ENCODE measurements at places on chromosomes 12 and 14.

- DNase-seq: no peak
These were observed 10.0 kb upstream of the CDC42BPB start for GRCh38 chr14:103067231-103067954.

- no peak for DNase-seq
These were observed 191.7 kb downstream of the DAD1 start for GRCh38 chr14:22397221-22397737.

- DNase-seq: no peak
These were observed 55.6 kb upstream of the MYBPC1 start for GRCh38 chr12:101539148-101539547.

DNA sequence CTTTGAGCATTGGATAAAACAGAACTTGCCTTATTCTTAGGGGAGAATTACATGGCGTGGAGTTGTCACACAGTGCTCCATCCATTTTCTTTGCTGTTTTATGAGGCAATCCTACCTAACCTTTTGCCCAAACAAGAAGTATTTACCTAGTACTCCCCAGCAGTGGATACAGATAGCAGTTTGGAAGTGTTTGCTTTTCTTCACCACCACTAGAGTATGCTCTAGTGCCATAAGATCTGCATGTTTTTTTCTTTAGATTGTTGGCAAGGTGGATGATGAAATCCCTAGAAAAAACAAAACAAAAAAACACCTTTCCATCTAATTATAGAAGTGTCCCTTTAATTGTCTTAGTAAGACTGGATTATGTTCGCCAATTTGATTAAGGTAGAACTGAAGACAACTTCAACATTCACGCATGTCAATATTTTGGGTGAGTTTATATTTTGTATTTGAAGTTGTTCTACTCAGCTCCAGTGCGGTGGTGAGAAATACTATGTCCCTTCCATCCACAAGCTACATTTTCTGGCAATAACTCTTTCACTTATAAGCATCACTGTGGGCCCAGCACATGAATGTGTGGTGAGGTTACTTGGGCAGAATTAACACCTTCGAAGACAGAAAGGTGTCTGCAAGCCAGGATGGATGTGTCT lies 23.6 kb upstream of the TMEM260 start:
- DNase-seq: no peak

DNA sequence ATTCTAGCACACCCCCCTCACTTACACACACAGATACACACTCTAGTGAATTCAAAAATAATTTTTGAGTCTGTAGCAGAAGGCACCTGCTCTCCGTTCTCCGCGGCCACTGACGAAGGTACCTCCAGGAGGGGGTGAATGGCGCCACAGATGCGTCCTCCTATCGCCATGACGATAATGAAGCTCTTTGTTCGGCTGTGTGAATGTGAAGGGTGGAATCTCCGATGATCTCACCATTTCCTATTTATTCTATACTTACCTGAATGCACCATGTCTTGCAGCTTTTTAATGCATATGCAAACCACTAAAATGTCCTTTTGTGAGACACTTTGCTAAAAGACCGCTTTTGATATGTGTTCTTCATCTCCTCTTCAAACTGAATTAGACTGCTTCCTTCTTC lies 162.7 kb downstream of the EGLN3 start:
- DNase-seq: no peak

GRCh38 chr12:120847814-120848213 lies 56.3 kb downstream of the SPPL3 start:
- no peak for DNase-seq

- DNase-seq: no peak
These were observed 3.3 kb downstream of the CNOT2 start for GRCh38 chr12:70246580-70246979.

- DNase-seq: no peak
These were observed 180.3 kb downstream of the CALM1 start for GRCh38 chr14:90576981-90577660.

- DNase-seq: no peak
These were observed 1535.9 kb upstream of the FLRT2 start for GRCh38 chr14:83994020-83994419.

DNA sequence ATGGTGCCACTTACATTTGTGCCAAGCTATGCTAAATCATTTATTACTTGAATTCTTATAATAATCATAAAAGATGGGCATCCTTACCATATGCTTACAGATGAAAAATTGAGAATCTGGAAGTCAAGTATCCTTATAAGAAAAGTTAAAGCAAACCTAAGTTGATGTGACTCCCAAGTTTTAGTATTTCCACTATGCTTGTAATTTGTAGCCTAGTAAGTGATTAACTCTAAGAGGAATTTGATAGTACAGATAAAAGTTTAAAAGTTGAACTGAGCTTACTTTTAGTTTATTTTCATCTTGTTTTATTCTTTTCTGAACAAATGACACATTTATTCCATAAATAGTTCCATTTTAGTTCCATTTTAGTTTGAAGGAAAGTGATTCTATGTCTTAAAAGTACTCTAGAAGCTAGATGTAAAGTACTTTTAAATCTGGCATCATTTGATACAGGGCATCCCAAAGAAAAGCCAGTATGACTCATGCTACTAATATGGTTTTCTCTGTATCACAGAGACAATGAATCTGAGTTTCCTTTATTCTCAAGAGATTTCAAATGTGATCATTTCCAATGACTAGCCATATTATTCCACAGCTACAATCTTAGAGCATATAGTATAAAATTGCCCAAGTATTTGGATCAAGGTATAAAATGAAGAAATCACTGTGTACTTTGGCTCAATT lies 596.0 kb downstream of the SLC16A7 start:
- DNase-seq: no peak

- DNase-seq: no peak
These were observed 46.7 kb downstream of the GXYLT1 start for GRCh38 chr12:42097971-42098370.

GRCh38 chr14:69819607-69820006 lies 22.6 kb upstream of the SLC10A1 start:
- DNase-seq: no peak

- DNase-seq: no peak
These were observed 291.4 kb downstream of the NAV3 start for GRCh38 chr12:78121969-78122610.

DNA sequence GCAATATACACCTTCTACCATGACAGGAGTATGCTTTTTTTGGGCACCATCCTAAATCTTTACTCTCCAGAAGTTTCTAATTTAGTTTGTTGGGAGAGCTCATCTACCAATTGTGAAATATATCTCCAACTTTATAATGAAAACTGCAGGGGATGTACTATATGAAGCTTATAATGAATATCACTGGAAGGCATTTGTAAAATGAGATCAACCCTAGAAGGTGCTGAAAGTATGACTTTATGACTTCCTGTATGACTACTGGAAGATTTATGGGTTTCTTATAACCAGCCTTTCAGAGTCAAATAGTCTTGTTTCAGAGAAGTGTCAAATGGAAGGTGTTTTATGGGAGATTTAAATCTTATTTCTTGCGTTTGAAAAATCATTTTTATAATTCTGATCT lies 122.9 kb downstream of the MYRFL start:
- no peak for DNase-seq

- DNase-seq: no peak
These were observed 14.1 kb upstream of the CDH24 start for GRCh38 chr14:23071244-23071920.

DNA sequence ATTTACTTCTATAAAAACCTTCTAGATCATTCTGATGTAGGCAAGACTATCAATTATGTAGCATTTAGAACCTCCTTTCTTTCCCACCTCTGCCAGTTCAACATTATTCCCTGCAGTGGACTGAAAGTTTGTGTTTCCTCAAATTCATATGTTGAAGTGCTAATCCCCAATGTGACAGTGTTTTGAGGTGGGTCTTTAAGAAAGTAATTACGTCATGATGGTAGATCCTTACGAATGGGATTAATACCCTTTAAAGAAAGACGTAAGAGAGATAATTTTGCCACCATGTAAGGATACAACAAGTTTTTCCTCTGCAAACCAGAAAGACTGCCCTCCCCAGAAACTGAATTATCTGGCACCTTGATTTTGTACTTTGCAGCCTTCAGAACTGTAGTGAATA lies 1489.7 kb upstream of the SEL1L start:
- no peak for DNase-seq

DNA sequence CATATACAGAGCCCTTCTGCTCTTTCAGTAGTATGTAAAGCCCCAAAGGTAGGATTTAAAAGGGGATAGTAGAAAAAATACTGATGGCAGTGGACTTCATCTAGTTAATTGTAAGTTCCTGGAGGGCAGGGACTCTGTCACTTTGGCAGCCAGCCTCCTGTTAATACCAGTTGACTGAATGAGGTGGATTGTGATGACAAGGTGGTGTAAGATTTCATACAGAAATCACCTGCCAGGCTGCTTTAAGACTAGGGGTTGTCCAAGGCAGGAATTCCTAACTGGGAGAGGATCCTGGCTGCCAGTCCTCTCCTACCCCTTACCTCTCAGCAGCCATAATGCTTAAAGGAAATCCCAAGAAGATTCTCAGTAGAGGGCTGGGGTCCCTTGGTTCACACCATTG lies 7.3 kb downstream of the DYRK2 start:
- DNase-seq: no peak

DNA sequence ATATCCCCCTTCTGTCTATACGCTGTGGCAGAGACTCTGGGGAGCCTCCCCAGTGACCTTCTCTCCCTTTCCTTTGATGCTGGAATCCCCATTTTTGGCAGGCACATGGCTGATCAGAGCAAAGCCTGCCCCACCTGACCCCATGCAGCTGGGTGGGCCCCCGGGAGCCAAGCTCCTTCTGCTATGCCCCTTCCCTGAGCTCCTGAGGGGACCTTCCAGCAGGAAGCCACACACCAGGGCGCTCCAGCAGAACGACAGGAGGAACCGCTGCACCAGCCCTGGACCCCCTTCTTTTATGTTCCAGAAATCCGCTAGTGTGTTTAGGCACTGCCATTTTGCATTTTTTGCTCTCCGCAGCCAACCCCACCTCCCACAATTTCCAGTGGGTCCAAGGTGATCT lies 44.6 kb downstream of the TRAFD1 start:
- no peak for DNase-seq

DNA sequence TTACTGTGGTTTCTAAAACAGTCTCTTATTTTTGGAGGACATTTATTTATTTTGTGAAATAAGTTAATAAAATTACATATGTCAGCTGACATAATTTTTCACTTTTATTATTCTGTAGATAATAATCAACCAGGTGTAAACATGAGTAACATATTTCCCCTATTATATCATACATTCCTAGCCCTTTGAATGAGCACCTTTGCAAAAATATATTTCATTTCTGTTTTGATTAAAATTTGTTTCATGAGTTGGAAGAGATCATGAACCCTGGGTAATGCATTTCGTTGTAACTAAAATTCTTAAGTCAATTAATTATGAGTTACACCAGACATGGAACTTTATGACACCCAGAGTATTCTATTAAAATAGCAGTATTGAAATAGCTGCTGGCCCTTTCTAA lies 56.3 kb downstream of the SLC16A7 start:
- DNase-seq: no peak

DNA sequence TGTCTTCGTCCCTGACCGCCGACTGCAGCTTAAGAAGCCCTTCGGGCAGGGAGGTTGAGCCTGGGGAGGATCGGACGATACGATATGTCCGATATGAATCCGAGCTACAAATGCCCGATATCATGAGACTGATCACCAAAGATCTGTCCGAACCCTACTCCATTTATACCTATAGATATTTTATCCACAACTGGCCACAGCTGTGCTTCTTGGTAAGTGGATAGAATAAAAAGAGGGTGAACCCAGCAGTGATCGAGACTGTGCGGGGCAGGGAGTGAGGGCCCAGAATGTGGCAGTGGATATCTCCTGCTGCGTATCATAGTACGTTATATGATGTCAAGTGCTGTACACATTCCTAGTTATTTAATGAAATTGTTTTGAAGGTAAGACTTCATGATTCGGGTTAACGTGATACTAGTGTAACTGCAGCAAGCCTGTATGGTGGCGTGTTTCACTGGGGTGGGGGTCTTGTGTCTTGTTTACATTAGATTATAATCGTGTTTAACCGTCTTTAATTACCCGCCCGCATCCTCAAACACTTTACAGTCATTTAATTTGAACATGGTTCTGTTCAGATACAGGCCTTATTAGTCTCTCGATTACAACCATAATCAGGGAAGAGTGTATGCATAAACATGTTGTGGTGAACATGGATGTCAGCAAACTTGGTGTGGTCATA lies 1.3 kb downstream of the NAA30 start:
- DNase-seq: no peak

GRCh38 chr14:99590746-99591555 lies 13.1 kb downstream of the CCDC85C start:
- no peak for DNase-seq

DNA sequence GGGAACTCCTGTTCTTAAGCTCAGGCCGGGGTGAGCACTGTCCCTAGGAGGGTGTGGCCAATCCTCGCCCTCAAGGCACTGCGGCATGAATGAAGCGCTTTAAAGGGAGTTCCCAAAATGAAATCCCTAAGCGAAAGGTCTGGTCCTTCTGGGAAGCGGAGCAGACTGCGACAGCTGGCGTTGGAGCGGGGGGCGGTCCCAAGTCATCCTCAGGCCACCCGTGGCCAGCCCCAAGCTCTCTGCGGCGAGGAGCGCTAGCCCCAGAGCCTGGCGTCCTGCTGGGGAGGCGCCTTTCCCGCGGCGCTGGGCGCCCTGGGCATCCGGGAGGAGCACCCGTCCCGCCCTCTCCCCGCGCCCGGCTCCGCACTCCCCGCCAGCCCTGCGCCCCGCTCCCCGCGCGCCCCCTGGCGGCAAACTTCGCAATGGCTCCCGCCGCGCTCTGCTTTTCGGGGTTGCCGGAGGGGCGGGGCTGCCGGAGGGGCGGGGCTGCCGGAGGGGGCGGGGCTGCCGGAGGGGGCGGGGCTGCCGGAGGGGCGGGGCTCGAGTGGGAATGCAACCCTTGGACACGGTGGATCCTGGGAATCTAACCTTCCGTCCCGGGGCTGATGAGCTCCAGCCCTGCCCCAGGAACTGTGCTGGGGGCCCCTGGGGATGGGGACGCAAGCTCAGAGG lies 25.4 kb downstream of the ZBTB42 start:
- DNase-seq: no peak

- DNase-seq: no peak
These were observed 319.3 kb upstream of the NOVA1 start for GRCh38 chr14:26917086-26917485.

- DNase-seq: no peak
These were observed 247.8 kb upstream of the OR4E1 start for GRCh38 chr14:21921453-21921852.

DNA sequence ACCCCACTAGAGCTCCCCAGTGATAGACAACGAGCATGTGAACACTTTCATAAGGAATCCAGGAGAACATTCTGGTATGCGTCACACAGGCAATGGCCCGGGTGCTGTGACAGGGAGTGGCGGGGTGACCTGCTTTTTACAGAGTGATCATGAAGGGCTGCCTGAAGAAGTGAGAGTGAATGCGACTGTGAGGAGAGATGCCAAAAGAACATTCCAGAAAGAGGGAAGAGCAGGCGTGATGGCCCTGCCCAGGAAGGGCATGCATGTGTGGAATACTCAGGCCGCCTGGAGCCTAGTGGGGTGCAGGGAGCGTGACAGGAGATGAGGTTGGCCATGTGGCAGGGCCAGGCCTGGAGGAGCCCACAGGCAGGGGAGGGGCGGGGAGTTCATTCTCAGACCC lies 53.8 kb downstream of the FZD10 start:
- DNase-seq: no peak

- DNase-seq: no peak
These were observed 19.6 kb upstream of the WIF1 start for GRCh38 chr12:65140738-65141137.
